Femur (tissue), 1 donor: ENCODE measurements at places on chromosomes 5 and 9.

- DNase-seq: no peak
Measured at GRCh38 chr5:123605822-123606221, 93.8 kb downstream of the CSNK1G3 start.

- no peak for DNase-seq
Measured at GRCh38 chr5:69129413-69129812, 35.6 kb downstream of the SLC30A5 start.

- DNase-seq: peak; percentile 18
Measured at GRCh38 chr5:102561894-102562760, 63.3 kb upstream of the SLCO6A1 start.

DNA sequence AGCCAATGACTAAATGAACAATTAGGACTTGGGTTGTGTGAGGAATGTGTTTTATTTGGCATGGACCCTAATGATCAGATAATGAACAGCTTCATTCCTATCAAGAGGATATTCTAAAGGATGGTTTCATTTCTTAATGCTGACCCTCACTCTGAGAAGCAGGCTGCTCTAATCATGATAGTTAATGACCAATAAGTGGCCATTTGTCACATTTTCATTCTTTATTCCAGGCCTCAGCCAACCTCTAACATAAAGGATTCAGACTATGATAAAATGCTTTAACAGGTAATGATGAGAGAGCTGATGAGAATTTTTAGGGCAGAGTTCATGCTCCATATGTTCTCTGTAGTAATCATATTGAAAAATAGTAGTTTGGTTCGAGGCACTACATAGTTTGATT lies 301.5 kb upstream of the ARRDC3 start:
- DNase-seq: no peak

- DNase-seq: peak; percentile 51
Measured at GRCh38 chr9:97176206-97176605, 131.3 kb upstream of the CCDC180 start.

DNA sequence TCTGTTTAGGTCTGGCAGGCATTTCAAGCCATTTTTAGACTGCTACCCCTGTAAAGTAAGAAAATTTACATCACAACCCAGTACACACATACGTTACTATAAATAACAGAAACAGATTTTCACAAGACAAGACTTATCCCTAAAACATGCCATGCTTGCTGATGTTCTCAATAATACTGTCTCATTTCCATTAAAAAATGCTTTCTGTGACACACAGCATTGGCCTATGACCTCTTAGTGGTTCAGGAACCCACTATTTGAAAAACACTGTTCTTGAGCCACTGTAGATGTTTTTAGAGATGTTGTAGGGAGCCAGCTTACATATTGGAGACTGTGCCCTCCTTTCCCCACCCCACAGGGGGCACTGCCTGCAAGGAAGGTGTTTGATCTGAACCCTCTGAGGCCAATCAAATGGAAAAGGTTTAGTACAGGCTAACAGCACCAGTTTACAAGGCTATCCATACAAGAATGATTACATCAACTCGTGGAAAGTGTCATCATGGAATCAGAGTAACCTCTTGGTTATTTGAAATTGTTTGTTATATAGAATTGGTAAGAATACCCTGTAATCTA lies 30.8 kb downstream of the ZSWIM6 start:
- no peak for DNase-seq

- no peak for DNase-seq
Measured at GRCh38 chr9:90697808-90698207, 55.2 kb upstream of the DIRAS2 start.

DNA sequence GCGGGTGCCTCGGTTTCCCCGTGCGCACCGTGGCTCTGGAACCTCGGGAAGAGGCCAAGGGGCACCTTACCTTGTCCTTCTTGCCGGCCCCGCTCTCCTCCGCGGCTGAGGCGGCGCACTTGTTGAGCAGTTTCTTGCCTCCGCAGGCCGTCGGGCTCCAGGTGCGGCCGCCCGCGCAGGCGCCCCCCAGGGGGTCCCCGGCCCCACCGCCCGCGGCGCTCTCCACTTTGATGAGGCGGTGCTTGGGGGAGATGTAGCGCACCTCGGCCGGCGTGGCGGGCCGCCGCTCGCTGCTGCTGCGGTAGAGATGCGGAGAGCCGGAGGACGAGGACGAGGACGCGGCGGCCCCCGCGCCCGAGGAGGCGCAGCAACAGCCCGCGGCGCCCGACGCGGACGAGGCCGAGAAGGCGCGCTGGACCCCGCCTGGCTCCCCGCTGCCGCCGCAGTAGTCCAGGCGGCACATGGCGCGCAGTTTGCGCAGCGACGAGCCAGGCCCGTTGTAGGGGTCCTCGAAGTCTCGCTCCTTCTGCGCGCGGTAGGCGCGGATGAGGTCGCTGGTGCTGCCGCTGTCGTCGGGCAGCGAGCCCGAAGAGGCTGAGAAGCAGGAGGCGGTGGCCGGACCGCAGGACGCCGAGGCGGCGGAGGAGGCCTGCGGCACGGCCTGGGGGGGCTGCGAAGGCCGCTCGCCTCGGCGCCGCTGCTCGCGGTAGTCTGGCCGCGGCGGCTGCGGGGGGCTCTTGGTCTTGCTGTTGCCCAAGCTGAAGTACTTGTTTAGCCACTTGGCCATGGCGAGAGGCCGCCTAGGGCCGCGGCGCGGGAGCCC lies 957 bp downstream of the SHB start:
- DNase-seq: no peak

GRCh38 chr9:126499911-126500599 lies 113.7 kb upstream of the LMX1B start:
- no peak for DNase-seq

GRCh38 chr5:181170996-181171395 lies 23.6 kb downstream of the OR2V2 start:
- no peak for DNase-seq

GRCh38 chr9:129606161-129607026 lies 14.5 kb downstream of the C9orf50 start:
- DNase-seq: peak; percentile 43

GRCh38 chr9:35816708-35817107 lies 1.9 kb upstream of the HINT2 start:
- DNase-seq: no peak

DNA sequence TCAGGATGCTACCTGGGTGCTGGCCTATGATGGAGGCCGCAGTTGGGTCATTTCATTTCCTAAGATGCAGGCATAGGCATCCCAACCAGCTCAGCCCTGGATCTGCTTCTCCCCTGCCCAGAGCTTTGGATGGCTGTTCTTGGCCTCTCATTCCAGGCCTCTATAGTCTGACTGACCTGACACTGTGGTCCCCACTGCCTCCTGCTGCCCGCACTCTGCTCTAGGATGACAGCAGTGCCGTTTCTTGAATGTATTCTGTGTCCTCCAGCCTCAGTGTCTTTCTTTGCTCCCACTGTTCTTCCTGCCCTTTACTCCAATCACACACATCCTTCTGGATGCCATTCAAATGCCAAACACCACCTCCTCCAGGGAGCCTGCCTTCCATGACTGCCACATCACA lies 235.7 kb downstream of the HSPA4 start:
- no peak for DNase-seq

- no peak for DNase-seq
Measured at GRCh38 chr9:83544002-83544698, 5.9 kb upstream of the FRMD3 start.

- DNase-seq: peak; percentile 46
Measured at GRCh38 chr5:43037636-43038495, 2.3 kb downstream of the ANXA2R start.

- DNase-seq: peak; percentile 66
Measured at GRCh38 chr5:112419164-112419985, at the start of gene EPB41L4A. EPB41L4A (minus strand) TSS chr5:112419277; CDS start chr5:112419039, 238 bp downstream.

DNA sequence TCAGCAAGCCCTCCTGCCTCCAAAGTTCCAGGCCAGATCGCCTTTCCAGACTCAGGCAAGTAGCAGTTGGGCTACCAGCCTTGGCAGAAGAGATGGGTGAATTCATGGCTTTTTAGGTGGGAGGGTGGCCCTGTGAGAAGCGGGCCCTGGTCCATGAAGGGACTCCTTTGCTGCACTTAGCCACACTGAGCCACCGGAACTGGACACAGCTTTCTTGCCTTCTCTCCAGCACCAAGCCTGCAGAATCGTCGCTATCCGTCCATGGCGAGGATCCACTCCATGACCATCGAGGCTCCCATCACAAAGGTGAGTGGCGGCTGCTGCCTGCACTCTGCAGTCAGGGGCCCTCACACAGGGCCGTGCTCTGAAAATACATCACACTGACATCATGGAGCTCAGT lies 85.0 kb downstream of the WDR41 start:
- no peak for DNase-seq

GRCh38 chr5:160500786-160501779 lies 79.4 kb downstream of the PTTG1 start:
- DNase-seq: no peak

DNA sequence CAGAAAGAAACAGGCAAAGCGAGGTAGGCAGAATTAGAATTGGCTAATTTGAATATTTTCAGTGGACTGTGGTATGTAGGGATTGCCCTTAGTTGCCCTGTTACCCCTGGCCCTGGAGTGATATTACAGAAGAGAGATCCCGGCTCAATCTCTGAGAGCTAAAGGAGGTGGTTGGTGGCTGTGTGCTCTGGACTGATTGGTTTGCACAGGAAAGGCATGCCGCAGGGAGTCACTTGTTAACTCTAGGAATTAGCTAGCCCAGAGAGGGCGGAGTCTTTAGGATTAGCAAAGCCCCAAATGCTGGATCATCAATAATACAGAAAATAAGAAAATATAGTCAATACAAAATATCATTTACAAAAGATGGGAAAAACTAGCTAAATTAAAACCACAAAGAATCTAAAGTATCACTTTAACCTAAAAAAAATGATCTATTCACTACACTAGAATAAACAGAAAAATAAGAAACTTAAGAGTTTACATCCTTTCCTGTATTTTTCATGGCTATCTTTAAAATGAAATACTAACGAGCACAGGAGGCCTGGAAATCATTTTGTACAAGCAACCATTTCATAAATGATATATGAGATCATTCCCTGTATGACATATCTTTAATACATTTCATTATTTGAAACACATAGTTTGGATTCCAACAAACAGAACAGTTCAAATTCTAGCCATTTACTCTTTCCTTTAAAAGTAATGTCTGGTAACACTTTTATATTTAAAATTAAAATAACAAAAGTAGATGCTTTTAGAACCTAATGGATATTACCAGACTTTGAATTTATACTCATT lies 71.1 kb downstream of the GNAQ start:
- DNase-seq: no peak

GRCh38 chr9:22052376-22052945 lies 43.4 kb upstream of the CDKN2B start:
- no peak for DNase-seq

DNA sequence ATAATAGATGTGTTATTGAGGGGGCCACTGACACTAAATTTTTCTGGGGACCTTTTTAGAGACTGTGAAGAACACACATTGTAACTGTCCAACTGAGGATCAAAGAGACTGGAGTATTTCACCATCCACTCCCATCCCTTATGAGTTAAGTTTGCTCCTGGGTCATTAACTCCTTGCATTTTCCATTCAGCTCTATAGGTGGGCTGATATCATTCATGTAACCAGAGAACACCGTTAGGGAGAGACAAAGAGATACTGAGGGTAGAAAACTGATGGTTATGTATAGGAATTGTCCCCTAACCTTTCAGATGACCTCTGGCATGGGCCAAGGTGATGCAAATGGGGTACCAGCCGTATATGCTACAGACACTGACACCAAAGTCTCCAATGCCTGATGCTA lies 142.4 kb upstream of the TLR4 start:
- no peak for DNase-seq

GRCh38 chr5:10410662-10411061 lies 31.0 kb upstream of the ROPN1L start:
- DNase-seq: no peak

- DNase-seq: no peak
Measured at GRCh38 chr5:57303985-57304384, 130.1 kb downstream of the GPBP1 start.

DNA sequence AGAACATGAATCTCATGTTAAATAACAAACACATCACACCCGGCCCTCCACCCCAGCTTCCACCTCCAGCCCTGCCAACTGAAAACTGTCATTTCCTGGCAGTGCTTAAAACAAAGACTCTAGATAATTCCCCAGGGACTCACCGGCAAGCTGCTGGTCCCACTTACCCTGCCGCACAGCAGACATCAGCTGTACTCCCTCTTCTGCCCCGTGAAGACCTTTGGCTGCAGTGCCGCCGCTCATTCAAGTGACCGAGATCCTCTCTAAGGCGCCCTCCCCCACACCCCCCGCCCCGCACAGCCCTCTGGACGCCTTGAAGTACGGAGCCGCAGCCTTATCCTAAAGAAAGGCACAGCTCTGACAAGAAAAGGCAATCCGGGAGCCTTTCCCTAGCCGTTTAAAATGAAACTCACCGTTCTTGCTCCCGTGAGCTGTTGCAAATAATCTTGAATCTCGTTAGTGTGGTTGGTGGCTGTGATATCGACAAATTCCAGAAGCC lies 434 bp downstream of the GLRX start:
- DNase-seq: peak; percentile 74

DNA sequence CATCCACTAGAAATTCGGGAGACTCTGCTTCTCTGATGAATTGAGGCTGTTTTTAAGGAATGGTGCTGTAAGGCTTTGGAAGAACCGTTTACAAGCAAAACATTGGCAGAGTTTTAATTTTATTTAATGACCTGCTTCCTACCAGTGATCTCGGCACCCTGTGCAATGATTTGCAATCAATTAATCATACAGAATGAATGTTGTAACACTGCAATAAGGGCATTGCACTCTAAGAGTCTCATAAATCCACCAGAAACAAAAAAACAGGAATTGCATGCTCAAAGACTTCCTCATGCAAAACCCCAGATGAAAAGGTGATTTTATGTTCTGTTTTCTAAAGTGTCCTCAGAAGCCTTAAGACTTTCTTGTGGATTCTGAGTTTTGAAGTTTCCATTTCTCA lies 295.7 kb downstream of the ARHGEF28 start:
- DNase-seq: no peak

GRCh38 chr9:91889161-91889911 lies 60.7 kb downstream of the ROR2 start:
- no peak for DNase-seq

DNA sequence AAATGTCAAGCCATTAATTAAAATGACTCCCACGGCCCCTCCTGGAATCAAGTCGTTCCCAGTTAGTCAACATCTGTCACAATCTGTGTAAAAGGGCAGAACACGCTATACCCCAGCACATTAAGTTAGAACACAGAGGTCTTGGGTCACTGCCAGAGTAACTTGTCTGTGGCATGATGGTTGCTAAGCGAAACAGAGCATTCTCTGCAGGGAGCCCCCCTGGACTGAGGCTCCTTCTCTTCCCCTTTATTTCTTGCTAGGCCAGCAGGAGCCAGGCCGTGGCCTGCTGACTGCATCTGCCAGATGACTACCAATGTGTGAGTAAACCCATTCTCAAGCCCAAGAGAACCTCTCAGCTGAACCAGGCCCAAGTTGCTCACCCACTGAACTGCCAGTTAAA lies 51.9 kb upstream of the ZBED3 start:
- no peak for DNase-seq

- DNase-seq: no peak
Measured at GRCh38 chr9:113907282-113907681, 31.2 kb downstream of the ZNF618 start.

- peak; percentile 55 for DNase-seq
Measured at GRCh38 chr9:133731876-133732638, 6.1 kb downstream of the SARDH start.

GRCh38 chr9:14221558-14221957 lies 92.4 kb downstream of the NFIB start:
- DNase-seq: peak; percentile 65
